ENCODE measurements at places on chromosomes 2 and 18. TPM values are rescaled to one million over a fixed set of nuclear protein-coding genes. Genes with fewer than 3 reads are reported as not detected.

The KCNE4 gene
- under 0.01 TPM for total RNA-seq

The FN1 gene
- 416 TPM for total RNA-seq

The FAM117B gene
- total RNA-seq = 2.0 TPM

The EGR4 gene
- not detected for total RNA-seq

The NDC80 gene
- total RNA-seq = 6.8 TPM

The MYOM1 gene
- total RNA-seq = 0.26 TPM

The STAM2 gene
- 14.2 TPM for total RNA-seq

The SCRN3 gene
- total RNA-seq = 14.2 TPM

The DLX1 gene
- not detected for total RNA-seq

The KCNG3 gene
- total RNA-seq = not detected

The GCKR gene
- total RNA-seq = 0.13 TPM

The ME2 gene
- total RNA-seq = 33.1 TPM

The OR6B2 gene
- total RNA-seq = not detected

The ADCYAP1 gene
- total RNA-seq = not detected

The SFTPB gene
- total RNA-seq = not detected

The COPS7B gene
- total RNA-seq = 11.2 TPM

The SLC38A11 gene
- total RNA-seq = not detected

The RAB27B gene
- total RNA-seq = not detected

The MC4R gene
- not detected for total RNA-seq

The LAMA3 gene
- total RNA-seq = 7.0 TPM

The SCYGR4 gene
- total RNA-seq = not detected

The LYPD1 gene
- 0.13 TPM for total RNA-seq

The IL1RL2 gene
- 0.13 TPM for total RNA-seq

The STEAP3 gene
- total RNA-seq = 7.7 TPM

The TBR1 gene
- under 0.01 TPM for total RNA-seq

The IL36B gene
- total RNA-seq = not detected

The SNTG2 gene
- 0.38 TPM for total RNA-seq

The EVX2 gene
- not detected for total RNA-seq

The ZSCAN30 gene
- total RNA-seq = 7.8 TPM

The FBXO48 gene
- 0.25 TPM for total RNA-seq

The HES6 gene
- 2.0 TPM for total RNA-seq
